ENCODE measurements at places on chromosomes 6 and 20.

GRCh38 chr6:100426744-100427338 is 37.9 kb downstream of the SIM1 start:
- DNase-seq, result no peak

DNA sequence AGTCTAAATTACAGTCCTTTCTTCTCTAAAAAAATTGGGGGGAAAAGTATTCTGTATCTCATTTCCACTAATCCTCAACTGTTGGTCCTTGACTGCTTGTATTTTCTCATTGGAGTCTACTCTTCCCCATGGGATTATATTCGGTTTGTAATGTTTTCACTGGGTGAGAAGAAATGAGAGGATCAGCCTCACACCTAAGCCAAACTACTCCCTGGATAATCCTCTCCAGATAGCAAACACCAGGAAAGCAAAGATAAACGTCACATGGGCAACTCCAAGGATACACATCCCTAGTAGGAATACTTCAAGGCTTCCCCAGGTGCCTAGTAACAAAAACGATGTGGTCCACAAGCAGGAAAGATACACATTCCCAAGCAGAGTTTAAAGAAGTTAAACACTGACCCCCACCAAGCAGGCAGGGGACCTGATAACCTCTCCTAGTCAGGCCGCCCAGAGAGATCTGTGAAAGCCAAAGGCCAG is 53.9 kb upstream of the SOX4 start:
- DNase-seq, result no peak

DNA sequence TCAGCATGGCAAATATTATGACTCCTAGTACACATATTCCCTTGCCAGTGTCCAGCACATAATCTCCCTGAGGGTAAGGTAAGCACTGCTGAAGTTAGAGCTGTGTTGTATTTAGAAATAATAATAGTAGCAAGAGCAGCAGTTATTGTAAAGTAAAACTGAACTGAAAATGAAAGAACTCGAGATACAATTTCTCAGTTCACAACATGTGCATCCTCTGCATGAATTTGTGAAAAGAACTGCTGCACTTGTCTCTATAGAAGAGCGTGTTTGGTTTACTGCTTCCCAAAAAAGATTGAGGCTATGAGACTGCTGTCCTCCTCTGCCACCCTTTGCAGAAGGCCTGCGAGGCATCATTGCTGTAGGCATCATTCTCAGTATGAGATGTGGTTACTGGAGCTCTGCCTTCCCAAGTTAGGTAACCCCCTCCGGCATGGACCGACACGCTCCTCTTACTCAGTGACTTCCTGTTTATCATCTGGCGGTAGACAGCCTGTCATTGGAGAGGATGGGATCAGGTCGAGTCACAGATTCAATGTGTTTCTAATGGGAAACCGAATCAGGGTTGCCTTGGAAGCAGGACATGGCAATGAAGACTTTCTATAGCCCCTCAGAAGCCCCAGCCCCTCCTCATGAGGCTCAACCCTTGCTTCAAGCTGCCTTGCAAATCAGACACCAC is 48.1 kb downstream of the SLC24A3 start:
- DNase-seq, result no peak

- no peak for DNase-seq
Observed at GRCh38 chr6:42402184-42402583, 49.5 kb downstream of the TRERF1 start.

- DNase-seq, result no peak
Observed at GRCh38 chr6:68637071-68637470, 2.0 kb downstream of the ADGRB3 start.

GRCh38 chr6:80366051-80366450 is 259.6 kb downstream of the BCKDHB start:
- DNase-seq, result no peak

DNA sequence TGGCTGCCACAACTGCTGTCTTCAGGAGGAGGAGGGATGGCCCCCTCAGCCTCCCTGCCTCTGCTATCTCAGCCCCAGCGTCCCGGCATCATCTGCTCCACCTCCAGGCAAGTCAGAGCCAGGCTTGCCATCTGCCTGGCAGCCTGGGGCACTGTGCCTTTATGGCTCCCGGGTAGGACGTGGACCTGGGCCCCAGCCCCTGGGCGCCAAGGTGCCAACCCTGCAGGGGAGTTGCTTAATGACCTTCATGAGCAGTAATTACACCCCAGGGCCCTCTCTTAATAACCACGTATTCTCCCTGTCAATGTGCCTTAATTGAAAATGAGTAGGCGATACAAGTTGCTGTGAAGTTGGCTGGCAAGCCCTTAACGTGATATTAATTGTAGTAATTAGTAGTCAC is 122.1 kb upstream of the MLN start:
- DNase-seq, result no peak

- no peak for DNase-seq
Observed at GRCh38 chr6:133835901-133836300, 53.0 kb upstream of the TCF21 start.

DNA sequence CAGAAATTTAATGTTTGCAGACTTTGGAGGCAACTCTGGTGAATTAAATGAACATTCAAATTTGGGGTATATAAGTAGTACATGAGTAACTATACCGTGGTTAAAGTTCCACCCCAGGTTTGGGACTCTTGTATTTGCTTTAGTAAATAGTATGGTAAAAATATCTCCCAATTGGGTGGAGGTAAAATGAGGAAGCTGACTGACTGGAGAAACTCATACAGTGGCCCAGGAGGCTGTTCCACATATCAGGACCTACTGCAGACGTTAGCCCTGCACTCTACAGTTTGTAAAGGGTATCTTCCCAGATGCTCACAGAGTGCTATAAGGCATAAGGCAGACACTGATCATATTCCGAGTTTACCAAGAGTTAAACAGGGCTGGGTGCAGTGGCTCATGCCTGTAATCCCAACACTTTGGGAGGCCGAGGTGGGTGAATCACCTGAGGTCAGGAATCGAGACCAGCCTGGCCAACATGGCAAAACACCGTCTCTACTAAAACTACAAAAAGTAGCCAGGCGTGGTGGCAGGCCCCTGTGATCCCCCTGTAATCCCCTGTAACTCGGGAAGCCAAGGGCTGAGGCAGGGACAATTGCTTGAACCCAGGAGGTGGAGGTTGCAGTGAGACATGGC is 53.7 kb downstream of the CPXM1 start:
- no peak for DNase-seq

GRCh38 chr20:37796733-37797132 is 102.9 kb downstream of the CTNNBL1 start:
- DNase-seq, result no peak

DNA sequence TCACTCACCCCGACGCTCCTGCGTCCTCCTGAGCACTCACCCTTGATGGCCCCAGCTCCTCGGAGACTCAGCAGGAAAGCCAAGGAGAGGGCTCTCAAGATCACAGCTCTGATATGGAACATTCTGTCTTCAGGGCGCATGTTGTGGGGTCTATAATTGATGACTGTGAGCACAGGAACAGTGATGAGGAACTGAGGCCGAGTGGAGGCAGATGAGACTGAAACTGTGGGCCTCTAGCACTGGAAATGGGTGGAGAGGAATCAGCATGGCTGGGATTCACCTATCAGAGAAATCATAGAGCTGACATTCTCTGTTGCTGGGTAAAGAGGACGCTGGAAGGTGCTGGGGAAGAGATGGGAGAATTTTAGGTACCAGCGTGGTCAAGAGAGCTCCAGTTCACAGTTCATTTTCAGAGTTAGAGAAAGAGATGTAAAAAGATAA is at the start of gene HLA-DPA1:
TSS of gene HLA-DPA1 (minus strand) at position 219 of the 441 bp plus-strand sequence.
- DNase-seq, result no peak

GRCh38 chr6:170305805-170306323 is 694 bp upstream of the FAM120B start:
- DNase-seq, result no peak

GRCh38 chr6:132494954-132495353 is 18.0 kb downstream of the STX7 start:
- DNase-seq, result no peak

DNA sequence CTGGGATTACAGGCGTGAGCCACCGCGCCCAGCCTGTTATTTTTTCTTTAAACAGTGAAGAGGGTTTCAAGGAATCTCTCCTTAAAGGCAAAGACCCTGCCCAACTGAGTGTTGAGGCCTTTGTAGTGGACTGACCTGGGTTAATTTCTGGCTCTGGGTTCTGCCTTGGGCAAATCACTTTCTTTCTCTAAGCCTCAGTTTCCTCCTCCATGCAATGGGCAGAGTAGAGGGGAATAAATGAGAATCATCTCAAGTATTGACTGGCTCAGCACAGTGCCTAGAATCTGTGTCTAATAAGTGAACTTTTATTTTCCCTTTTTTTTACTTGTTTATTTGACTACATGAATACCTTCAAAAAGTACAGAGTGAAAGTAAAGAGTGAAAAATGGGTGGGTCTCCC is 31.0 kb upstream of the SLC9A8 start:
- DNase-seq, result no peak

DNA sequence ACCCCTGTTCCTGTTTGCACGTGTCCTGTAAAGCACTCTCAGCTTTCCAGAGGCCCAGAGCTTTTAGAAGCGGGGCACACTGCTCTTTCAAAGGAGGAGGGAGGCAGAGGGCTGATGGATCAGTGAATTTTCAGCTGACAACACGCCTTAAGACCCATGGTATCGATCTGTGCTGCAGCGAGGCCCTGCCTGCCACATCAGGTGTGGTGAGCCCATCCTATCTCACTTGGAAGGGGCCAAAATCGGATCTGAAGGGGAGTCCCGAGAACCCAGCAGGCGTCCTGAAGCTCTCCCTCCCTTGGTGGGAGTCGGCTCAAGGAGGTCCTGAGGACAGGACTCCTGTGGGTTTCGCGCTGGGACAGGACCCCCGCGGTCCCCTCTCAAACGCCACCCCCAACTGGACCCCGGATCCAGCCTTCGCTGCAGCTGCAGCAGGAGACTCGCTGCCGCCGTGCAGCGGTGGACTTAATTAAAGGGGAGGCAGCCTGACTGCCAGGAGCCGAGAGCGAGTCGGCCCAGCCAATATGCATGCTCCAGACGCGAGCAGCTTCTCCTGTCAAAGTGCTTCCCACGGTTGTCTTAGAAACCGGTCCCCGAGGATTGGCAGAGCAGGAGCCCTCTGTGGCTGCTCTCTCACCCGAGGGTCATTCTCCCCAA is 580.0 kb upstream of the ZNF337 start:
- DNase-seq, result no peak

- no peak for DNase-seq
Observed at GRCh38 chr20:6053064-6053775, 640 bp downstream of the LRRN4 start.

Measured in endothelial cell (in vitro differentiated cells).